SJSA1 (cell line): ENCODE measurements at places on chromosomes 13 and 19. TPM values are rescaled to one million over a fixed set of nuclear protein-coding genes. Genes with fewer than 3 reads are reported as not detected.
A peak's percentile ranks its signal among the peaks of the same experiment; 100 is the strongest.

GRCh38 chr13:79799059-79799867 lies 318.3 kb downstream of the NDFIP2 start:
- DNase-seq, result peak; percentile 43

GRCh38 chr19:56699552-56699951 lies 28.0 kb upstream of the ZNF835 start:
- no peak for DNase-seq

GRCh38 chr19:11949201-11949600 lies 15.6 kb upstream of the ZNF763 start:
- no peak for DNase-seq

- no peak for DNase-seq
Measured at GRCh38 chr19:12997179-12997966, 2.1 kb downstream of the NFIX start.

The INSL3 gene
- total RNA-seq, result not detected in 2 replicates

The MYO1F gene
- 0.37 and 0.94 TPM in 2 replicates for total RNA-seq

The KIR2DL4 gene
- not detected in 2 replicates for total RNA-seq

DNA sequence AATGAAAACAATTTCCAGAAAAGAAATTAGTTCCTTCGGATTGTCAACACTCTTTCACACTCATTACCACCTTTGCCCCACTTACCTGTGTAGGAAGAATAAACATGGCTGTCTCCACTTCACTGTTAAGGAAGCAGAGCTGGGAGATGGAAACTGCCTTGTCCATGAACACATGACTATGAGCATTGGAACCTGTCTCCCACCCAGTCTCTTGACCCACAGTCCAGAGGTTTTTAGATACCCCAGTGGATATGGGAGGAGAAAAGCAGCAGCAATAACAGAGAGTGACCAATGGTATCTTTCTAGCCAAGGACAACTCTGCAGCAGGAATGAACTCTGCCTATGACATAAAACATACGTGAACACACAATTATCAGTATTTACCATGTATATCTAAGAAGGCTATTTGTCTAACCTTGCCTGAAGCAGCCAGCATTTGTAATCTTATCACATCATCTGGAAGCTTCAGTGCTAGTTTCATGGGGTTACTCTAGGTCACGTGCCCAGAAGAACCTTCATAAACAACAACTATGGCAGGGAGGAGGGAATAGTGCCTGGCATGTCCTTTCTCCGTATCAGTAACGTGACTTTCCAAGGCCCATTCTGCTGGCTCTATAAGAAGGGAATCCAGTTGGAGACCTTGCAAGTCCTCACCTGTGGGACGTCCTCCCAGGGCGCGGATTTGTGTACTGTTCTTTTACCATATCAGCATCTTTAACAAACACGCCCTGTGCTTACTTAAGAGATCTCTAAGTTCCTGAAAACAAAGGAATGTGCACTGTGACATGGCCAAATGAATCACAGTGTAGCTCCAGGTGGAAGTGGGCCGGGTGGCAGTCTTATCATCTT lies 221.8 kb upstream of the UBL3 start:
- no peak for DNase-seq

DNA sequence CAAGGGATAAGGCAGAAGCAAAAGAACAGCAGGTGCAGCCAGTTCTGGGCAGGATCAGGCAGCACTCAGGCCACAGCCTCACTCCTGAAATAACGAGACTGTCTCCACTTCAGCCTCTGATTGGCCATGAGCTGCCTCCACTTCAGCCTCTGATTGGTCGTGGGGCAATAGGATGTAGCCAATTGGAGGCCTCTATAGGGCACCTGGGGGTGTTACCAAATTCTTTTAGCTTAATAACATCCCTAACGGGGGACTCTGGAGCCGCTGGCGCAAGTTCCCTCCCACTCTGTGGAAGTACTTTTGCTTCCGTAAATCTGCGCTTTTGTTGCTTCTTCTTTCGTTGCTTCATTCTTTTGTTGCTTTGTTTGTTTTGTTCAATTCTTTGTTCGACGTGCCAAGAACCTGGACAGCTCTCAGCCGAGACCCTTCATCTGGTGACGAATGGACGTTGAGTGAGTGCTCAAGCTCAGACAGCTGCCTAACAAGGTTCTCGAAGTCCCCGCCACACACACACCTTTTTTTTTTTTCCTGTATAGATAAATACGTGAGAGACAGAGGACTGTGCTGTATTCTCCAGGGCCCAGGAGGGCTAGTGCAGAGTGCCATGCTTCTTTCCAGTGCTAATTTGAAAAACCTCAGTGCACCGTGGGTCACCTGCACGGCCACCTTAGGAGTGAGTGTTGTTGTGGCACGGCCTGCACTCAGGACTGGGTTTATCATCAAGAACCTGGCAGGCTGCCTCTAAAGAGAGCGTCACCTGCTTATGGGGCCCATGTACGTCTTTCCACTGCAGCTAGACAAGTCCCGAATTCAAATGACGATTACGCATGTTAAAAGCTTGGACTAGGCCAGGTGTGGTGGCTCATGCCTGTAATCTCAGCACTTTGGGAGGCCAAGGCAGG lies 32.0 kb upstream of the TUBGCP3 start:
- DNase-seq, result no peak

The ZNF428 gene
- 64.1 and 96.9 TPM in 2 replicates for total RNA-seq

DNA sequence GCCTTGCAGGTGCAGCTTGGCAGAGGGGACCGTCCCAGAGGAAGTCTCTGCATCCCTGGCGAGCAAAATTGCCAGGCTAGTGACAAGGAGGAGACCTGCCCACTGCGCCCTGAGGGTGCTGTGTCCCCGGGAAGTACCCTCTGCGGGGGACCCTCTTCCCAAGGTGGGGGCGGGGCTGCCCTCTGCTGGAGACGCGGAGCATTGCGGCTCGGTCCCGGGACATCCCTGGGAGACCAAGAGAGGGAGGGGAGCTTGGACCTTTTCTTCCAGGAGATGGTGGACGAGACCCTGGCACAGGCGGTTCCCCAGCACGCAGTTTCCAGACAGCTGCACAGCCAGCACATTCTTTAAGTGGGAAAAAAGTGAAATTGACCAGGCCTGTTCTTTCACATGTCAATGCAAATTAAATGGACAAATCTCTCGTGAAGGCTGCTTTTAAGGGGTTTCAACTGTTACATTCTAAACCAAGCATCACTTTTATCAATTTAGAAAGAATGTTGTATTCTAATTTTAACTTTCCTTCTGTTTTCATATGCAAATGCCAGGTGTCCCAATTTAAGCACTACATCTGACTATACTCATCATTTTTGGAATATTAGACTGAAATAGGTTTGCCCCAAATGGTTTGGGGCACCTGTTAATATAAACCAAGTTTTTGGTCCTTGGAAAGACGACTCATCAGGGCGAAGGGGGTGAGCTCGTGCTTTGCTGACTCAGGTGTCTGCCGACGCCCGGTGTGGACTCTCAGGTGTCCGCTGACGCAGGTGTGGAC lies 60.7 kb downstream of the MCF2L start:
- peak; percentile 24 for DNase-seq

GRCh38 chr13:39417131-39417530 lies 185.9 kb downstream of the LHFPL6 start:
- DNase-seq, result no peak

GRCh38 chr19:41116261-41116660 lies 2.0 kb downstream of the CYP2F1 start:
- DNase-seq, result peak; percentile 29

The POSTN gene
- 0.22 TPM in 1 of 2 replicates, not detected in the other for total RNA-seq

The PGLYRP2 gene
- total RNA-seq, result not detected in 2 replicates

DNA sequence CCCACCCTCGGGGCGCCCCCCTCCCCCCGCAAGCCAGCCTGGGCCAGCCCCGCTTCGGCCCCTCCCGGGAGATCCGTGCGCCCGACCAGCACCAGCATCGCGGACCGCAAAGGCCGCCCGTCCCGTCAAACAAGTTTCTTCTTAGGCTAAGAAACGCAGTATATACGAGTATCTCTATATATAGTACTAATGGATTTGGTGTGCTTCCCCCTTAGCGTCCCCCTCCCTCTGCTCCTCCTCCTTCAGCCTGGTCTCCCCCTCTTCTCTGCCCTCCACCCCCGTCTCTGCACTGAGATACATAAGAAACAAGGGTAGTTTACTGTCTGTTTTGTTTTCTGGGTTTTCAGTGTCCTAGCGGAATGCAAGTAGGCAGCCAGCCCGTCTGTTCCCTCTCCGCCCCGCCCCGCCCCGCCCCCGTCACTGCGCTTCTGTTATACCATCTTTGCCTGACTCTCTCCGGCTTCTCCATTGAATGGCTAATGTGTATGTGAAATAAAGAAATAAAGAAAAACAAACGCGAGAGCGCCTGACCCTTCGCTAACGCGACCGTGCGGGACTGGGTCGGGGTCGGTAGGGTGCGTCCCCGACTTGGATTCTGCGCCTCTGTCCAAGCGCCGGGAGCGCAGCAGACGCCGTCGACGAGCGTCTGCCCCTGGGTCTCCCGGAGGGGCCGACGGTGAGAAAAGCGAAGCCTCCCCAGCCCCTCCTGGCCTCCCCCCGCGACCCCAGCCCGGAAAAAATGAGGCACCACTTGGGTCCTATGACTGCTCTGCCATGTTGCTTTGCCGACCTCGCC lies 4.2 kb downstream of the LYL1 start:
- no peak for DNase-seq

DNA sequence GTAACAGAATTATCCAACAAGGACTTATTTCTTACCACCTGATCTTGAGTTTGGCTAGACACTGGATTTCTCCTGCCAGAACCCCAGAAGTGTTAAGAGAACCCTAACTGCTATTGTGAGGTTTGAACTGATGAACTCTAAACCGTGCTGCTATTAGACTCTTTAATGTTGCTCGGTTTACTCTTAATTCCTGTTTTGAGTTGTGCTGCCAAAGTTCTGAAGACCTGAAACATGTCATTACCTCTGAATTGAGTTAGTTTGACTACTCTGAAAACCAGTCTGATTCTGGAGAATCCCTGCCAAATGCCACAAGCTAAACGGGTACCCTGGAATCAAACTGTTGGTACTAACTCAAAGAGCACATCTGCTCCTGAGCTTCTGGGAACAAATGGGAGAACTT lies 215.5 kb downstream of the KLF12 start:
- DNase-seq, result no peak

- DNase-seq, result no peak
Measured at GRCh38 chr19:55467236-55468053, 2.9 kb upstream of the C19orf85 start.

- DNase-seq, result no peak
Measured at GRCh38 chr19:13684021-13684420, 80.3 kb upstream of the MRI1 start.
